NCI-H1105 treated with DMSO at 0.1 percent for 48 hours (cell line): ENCODE measurements at places on chromosomes 5 and 9.

DNA sequence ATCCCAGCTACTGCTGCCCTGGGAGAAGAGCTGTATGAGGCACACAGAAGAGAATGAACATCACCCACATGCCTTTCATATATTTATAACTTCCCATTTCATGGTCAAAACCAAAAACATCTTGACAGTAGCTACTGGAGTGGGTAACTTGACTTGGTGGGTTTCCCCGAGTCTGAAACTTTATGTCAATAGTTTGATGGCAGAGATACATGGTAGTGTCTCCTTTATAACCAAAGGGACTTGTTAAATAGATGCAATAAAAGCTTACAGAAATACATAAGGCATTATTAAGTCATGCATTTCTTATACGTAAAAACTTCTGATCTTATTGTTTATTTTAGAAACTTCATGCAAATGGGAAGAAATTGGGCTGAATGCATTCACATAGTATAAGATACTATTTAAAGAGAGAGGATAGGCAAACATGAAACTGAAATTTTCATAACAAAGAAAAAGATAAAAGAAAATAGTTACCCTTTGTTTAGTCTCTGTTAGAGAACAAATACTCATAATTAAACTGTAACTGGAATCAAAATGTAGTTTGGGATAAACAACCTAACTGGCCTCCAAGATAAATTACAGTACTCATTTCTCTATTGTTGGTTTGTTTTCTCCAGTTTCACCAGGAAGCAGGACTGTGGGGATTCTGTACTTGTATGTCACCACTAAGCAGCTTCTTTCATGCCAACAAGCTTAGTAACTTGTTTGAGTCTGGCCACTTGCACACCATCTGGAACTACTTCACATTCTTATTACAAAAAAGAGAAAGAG is 459.3 kb upstream of the MEF2C start:
- DNase-seq = no peak

DNA sequence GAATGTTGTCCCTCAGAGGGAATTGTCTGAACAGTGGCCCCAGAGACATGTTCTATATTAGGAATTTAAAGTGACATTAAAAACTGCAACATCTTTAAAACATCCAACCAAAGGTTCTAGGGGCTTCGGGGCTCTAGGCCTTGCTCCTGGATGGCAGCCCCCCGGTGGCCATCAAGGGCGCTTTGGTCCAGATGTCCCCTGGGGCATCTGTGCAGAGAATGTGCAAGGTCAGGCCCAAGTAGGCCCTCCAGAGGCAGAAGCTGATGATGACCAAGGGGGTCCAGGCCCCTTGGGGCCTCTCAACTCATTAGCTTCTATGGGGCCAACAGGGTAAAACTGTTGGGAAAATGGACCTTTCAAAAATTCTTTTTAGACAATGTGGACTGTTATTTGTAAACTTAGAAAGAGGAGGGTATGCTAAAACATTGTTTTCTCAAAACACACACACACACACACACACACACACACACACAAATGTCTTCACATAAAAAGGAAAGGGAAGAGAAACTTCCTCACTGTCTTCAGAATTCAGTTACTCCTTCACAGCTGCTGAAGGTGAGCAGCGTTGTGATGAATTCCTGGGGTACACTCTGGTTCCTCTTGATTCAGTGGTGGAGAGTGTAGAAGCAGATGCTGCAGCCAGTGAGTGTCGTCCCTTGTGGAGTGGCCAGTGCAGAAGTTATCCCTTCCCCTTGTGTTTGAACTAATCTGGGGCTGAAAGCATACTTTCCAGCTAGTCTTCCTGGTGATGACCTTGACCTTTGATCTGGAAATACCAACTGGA is 125.2 kb downstream of the WDR41 start:
- no peak for DNase-seq

- DNase-seq = no peak
Observed at GRCh38 chr9:16241231-16241630, 629.2 kb downstream of the BNC2 start.

- DNase-seq = no peak
Observed at GRCh38 chr9:116260531-116260930, 106.9 kb downstream of the PAPPA start.

DNA sequence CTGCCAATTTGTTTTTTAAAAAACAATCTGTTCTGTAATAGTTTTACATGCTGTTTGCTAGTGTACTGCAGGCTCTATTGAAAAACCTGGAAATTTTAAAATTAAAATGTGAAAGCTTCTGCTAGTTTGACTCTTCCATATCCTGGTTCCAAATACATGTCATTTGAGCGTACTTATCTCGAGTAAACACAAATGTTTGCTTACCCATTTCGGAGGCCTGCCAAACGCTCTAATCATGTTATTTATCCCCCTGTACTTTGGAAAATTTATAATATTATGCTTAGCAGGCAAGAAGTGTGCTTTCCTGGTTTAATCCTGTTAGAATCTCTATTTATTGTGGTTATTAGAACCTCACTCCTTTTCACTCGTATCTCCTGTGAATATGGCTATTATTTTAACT is 476.8 kb upstream of the CYLC2 start:
- peak; percentile 89 for DNase-seq

DNA sequence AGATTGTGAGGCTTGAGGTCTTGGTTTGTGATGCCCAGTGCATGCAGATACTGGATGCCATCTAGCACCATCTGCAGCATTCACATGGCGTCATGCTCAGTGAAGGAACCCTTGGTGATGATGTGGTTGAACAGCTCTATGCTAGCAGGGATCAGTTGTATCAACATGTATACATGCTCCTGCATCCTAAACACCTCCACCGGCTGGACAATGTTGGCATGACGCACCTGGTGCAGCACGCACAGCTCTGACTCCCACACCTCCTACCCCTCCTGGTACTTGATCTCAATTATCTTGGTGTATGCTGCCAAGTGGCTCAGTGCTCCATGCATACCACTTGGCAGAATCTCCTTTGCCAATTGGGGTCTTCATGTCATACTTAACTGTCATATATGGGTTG is 49.1 kb downstream of the MTREX start:
- DNase-seq = no peak

GRCh38 chr5:126454081-126454480 is 30.9 kb downstream of the GRAMD2B start:
- DNase-seq = no peak

DNA sequence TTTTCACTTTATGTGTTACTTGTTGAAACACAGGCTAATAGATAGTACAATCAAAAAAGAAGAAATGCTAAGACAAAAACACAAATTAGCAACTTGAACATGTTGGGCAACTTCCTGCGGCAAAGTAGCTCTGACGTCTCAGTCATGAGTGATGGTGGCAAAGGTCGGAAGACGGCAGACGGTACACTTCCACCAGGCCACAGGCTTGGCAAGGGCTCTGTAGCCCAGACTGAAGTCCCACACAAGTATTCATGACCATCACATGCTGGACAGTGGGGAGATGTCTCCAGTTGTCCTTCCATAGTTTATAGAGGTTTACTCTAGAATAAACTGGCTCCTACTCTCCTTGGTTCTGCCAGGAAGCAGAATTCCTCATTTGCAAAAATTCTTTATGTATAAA is 831.3 kb downstream of the MTRR start:
- DNase-seq = no peak

- no peak for DNase-seq
Observed at GRCh38 chr5:113296676-113297075, 138.1 kb downstream of the TSSK1B start.

- peak; percentile 33 for DNase-seq
Observed at GRCh38 chr9:72396247-72397091, 31.5 kb upstream of the ZFAND5 start.

DNA sequence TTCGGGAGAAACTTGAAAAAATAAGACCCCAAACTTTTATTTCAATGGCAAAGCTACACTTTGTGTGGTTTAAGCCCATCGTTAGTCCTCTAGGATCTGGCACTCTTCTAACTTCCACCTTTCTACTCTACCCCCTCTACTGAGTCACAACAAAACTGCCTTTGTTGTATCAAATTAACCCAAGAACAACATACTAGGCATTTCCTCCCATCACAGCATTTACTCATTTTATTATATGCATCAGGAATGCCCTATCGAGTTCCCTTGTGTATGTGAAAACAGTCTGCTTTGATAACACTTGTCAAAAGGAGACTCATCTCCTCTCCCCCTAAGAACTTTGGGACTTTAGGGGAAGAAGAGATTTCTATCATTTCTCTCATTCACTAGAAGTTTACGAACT is 158.9 kb upstream of the FREM1 start:
- DNase-seq = no peak

GRCh38 chr5:33231935-33232334 is 208.8 kb upstream of the TARS1 start:
- no peak for DNase-seq

DNA sequence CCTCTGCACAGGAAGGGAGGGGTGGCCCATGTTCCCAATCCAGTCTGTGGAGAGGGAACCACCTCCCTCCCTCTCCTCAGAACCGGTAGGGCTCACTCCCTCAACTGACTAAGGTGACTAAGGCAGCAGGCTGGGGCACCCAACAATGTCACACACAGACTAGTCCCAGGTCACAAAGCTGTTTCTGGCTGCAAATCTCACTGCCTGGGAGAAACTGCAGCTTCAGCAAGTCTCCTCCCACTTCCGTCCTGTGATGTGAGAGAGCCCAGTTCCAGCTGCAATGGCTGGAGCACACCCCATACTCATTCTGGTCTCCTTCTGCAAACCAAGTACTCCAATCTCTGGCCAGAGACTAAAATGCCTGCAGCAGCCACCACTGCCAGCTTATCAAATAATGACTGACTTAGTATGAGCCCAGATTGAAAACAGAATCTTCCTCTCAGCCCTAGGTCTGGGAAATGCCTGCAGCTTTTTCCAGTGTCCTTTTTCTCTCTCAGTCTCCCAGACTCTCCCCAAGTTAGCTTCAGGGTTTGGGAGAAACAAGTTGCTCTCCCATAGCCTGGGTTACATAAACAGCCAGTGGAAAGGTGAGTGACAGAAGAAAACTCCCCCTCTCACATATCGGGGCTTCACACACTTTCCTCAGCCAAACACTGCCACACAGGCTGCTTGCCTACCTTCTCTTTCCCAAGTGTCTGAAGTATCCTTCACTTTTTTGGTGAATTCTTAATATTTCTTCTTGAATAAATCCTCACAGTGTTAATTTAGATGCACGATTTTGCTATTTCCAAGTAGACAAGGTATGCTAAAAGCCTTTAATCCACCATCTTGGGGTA is 247.4 kb upstream of the RASA1 start:
- no peak for DNase-seq

DNA sequence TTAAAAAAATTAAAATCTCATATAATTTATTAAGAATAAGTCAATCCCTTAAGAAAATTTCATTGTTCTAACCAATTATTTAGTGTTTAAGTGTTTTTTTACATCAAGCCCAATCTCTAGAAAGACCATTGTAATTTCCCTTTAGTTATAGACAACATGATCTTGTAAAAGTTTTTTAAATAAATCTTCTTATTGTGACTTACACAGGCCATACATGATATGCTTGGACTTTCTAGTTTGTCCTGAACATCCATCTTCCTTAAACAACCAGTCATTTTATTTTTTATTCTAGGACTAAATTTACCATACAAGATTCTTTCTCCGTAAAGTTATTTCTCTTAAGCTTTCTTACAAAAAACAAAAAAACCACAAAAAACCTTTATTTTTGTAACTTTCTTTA is 126.5 kb upstream of the MAST4 start:
- DNase-seq = no peak

DNA sequence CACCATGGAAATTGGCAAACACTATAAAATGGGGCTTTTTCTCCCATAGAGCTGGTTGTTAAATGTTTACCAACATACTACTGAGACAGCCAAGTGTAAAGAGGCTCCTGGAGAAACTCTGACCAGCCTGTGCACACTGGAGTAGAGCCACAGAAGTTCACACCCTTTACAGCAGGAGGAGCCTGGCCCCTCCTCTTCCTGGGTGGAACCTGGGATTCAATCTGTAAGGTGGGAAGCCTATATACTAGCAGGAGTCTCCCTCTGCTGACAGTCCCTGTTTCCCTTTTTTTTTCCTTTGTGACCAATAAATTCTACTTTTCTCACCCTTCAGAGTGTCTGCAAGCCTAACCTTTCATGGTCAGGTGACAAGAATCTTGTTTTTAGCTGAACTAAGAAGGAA is 10.4 kb upstream of the SLC30A5 start:
- peak; percentile 1 for DNase-seq

DNA sequence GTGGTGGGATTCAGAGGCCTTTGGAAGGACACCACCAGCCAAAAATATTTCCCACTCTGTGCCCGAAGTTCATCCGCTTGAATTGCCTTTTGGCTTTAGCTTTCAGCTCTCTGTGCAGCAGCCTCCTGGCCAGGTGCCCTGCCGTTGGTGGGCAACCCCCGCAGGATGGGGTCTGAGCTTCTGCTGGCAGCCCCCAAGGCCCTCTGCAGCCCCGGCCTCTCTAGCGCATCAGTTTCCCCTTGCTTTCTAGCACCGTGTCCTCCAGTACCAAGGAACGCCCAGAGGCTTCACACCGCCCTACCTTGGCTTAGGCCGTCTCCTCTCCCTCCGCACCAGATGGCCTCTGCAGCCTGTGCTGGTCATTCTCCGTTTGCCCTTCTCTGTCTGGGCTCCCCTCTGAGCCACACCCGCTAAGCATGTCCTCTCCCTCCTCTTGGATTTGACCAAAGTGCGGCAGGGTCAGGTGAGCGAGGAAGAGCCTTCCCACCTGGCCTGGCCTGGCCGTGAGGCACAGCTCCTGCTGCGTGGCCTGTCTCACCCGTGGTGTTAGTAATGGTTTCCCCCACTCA is 4.2 kb upstream of the TSC1 start:
- DNase-seq = no peak

GRCh38 chr5:30663536-30663935 is 530.0 kb upstream of the CDH6 start:
- DNase-seq = no peak

- no peak for DNase-seq
Observed at GRCh38 chr9:125547368-125547767, 159.6 kb downstream of the MAPKAP1 start.

DNA sequence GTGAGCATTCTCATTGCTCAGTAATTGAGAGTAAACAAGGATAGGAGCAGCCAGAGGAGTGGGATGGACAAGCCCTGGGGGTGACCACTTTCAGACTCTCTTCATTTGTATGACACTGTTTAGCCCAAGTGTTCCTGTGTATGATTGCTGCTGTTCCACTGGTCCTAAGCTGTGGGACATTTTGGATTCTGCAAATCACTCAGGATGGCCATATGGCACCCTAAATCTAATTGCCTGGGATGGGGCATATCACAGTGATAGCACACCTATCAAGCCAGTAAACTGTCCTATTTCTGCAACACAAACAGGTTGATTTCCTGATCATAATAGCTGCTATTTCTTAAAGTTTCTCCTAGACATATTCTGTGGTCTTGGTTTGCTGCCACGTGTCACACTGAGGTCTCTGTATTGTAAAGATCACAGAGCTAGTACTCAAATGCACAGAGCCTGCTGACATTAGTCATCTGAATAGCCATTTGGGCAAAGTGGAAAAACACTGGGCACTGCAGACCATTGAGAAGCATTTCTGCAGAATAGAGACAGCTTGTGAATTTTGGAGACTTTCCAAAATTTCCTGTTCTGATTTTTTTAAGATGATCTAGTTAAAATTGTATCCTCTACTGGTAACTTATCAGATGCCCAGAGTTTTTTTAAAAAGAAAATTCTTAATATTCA is 320.2 kb downstream of the RFX3 start:
- peak; percentile 2 for DNase-seq
